ENCODE measurements at places on chromosomes 16 and 17.

GRCh38 chr17:44733753-44734152 lies 25.0 kb upstream of the ADAM11 start:
- DNase-seq, result no peak

DNA sequence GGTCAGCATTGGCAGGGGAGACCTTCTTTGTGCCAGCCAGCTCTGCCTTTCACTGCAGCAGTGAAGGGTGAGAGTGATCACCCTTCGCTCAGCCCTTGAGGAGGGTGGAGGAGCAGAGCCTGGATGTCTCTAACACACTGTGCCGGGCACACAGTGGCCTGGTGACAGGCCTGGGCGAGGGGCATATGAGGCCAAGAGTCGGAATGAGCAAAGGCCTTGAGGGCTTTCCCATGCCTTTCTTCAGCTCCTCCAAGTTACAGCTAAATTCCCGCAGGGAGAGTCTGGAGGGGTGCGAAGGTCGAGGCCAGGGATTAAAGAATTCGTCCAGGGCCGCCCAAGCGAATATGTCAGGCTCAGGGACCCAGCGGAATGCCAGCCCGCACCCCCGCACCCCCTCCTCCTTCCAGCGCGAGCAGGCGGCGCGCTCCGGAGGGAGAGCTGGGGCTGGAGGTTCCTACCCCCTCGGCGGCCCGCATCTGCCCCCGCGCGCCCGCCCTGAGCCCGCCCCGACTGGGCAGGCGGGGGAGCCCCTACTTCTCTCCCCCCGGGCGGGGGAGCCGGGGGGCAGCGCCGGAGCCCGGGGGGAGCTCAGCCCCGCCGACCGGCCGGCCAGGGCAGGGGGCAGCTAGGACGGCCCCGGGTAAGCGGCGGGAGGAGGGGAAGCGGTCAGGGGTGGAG lies at the start of gene RASL10B:
TSS of gene RASL10B (plus strand) at position 401 of the 678 bp plus-strand sequence. CDS start 3,546 bp downstream, outside the sequence.
- no peak for DNase-seq

GRCh38 chr16:4641895-4642294 lies 17.3 kb downstream of the MGRN1 start:
- no peak for DNase-seq

DNA sequence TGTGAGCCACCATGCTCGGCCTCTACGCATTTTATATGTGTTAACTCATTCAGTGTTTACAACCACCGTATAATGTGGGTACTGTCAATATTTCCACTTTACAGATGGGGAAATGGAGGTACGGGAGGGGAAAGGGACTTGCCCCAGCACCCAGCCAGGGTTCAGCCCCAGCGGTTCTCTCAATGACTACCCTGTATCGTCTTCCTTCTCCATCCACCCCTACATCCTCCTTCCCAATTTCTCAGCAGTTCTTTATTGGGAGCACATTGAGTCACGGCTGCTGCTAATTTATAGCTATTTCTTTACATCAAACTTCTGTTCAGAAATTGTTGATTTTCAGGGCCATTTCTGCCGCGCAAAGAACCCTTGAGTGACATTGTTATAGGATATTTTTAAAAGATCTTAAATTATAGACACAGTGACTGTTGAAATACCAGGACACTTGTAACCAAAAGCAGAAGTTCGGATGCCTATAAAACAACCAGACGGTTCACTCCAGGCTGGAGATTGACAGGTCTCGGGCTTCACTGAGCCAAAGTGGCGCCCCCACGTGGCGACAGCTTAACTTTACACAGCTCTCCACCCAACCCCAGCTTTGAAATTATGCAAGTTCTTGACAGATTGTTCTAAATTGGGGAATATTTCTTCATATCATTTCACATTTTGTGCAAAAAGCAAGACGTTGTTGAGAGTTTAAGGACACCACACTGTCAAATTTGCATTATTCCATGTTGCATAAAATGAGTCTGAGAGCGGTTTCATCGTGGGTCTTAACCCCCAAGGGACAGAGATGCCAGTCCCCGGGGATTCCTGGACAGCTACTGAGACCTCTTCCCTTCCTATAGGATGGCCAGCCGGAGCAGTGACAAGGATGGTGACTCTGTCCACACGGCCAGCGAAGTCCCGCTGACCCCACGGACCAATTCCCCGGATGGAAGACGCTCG lies 11.8 kb downstream of the SYT17 start:
- DNase-seq, result no peak

- DNase-seq, result no peak
These were observed 478.9 kb upstream of the PSMD7 start for GRCh38 chr16:73817526-73818324.

GRCh38 chr17:67528751-67529436 lies 151.8 kb downstream of the PITPNC1 start:
- DNase-seq, result no peak

DNA sequence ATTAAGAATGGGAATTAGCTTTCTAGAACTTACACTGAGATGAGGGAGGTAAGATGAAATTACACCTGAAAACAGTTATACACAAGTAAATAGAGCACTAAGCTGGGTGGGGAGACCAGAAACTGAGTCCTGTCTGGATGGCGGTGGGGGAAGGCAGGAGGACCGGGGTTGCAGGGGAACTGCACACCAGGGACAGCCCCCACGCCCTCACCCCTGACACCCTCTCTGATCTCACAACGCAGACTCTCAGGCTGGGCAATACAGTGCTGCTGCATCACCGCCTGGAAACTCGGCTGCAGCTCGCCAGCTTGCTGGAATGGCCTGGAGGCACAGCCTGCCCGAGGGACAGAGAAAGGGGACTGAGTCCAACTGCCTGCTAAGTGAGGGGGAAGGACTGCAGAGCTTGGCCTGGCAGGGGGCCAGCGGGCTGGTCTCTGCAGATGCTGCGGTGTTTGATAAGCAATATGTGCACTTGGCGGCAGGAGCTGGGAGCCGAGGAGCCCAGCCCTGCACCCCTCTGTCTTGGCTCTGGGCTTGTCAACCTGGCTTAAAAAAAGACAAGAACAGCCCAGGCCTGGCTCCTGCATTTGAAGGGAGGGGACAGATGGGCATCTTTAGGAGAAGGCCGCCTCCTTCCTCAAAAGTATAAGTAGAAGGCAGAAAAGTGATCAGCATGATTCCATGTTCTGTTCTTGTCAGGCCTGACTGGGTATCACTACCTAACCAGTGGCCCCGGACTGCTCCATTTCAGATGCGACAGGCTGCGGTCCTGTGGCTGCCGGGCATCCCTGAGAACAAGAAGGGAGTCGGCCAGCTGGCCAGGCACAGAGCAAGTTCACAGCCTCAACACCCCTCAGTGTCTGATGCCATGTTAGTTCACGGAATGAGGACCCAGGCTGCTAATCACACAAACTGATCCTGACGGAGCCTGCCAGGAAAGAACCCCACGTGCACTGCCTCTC lies 30.2 kb downstream of the SPHK1 start:
- DNase-seq, result no peak

GRCh38 chr17:76075364-76076145 lies 974 bp downstream of the GALR2 start:
- DNase-seq, result no peak

- no peak for DNase-seq
These were observed 55.7 kb downstream of the OR1D5 start for GRCh38 chr17:3007651-3008121.

GRCh38 chr16:10321407-10322387 lies 64.2 kb upstream of the ATF7IP2 start:
- no peak for DNase-seq

DNA sequence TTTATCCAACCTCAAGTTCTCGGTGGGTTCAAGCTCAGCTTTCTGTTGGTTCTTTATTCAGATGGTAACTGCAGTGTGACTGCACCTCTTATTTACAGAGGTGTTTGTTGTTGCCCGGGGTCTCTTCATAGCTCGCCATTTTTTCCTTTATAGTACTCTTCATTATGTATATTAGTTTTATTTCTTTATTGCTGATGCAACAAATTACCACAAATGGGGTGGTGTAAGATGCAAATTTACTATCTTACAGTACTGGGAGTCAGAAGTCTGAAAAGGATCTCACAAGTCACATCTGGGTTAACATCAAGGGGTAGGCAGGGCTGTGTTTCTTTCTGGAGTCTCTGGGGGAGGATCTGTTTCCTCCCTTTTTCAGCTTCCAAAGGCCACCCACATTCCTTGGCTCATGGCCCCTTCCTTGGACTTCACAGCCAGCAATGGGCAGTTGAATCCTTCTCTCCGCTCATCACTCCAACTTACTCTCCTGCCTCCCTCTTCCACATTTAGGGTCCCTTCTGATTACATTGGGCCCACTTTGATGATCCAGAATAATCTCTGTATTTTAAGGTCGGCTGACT lies 241.2 kb downstream of the HAPSTR1 start:
- no peak for DNase-seq

DNA sequence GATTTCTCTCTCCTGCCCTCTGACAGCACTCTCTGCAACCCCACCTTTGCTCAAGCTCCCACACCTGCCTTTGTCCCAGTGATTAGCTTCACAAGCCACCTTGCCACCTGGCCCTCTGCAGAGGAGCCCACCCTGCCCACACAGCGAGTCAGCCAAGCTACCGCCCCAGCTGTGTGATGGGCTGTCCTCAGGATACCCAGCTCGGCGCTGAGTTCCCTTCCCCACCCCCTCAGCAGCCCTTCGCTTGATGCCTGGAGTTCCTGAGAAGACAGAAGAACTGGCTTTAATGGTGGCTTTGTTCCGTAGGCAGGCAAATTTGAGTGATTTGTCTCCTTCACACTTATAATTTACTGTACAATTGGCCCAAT lies 266.4 kb downstream of the CBLN1 start:
- DNase-seq, result no peak

- no peak for DNase-seq
These were observed 104.6 kb downstream of the SEC14L1 start for GRCh38 chr17:77245162-77245926.

GRCh38 chr16:49810831-49811230 lies 45.1 kb downstream of the ZNF423 start:
- DNase-seq, result no peak

- no peak for DNase-seq
These were observed 5.5 kb downstream of the PCGF2 start for GRCh38 chr17:38742411-38743308.

DNA sequence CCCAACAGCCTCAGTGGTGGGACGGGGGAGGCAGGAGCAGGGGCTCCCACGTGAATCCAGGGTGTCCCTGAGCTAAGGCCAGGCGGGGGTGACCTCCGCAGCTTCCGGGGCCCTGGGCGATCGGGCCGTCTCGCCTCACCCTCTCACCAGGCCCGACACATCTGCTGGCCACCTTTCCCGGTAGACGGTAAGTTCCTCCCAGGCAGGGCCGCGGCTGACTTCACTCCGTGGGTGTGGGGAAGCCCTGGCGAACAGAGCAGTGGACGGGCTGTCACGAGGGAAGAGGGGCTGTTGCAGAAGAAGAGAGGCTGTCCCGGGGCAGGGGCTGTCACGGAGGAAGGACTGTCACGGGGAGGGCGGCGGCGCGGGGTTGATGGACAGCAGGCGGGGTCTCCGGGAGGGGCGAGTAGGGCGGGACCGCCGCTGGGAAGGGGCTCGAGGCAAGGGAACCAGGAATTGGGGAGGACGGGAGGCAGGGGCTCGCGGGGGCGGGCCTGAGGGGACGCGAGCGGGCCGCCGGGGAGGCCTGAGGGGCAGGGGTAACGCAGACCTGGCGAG lies 498 bp downstream of the PKMYT1 start:
- no peak for DNase-seq

- no peak for DNase-seq
These were observed 74.7 kb downstream of the BMERB1 start for GRCh38 chr16:15509051-15509592.

GRCh38 chr16:369275-369865 lies 968 bp downstream of the MRPL28 start:
- DNase-seq, result no peak

- DNase-seq, result no peak
These were observed at the start of gene CYGB for GRCh38 chr17:76537578-76538280. Gene CYGB, minus strand, starts transcription at chr17:76537709. Its CDS starts 167 bp downstream, at chr17:76537542.

GRCh38 chr16:53207810-53208752 lies 153.3 kb downstream of the CHD9 start:
- DNase-seq, result no peak

DNA sequence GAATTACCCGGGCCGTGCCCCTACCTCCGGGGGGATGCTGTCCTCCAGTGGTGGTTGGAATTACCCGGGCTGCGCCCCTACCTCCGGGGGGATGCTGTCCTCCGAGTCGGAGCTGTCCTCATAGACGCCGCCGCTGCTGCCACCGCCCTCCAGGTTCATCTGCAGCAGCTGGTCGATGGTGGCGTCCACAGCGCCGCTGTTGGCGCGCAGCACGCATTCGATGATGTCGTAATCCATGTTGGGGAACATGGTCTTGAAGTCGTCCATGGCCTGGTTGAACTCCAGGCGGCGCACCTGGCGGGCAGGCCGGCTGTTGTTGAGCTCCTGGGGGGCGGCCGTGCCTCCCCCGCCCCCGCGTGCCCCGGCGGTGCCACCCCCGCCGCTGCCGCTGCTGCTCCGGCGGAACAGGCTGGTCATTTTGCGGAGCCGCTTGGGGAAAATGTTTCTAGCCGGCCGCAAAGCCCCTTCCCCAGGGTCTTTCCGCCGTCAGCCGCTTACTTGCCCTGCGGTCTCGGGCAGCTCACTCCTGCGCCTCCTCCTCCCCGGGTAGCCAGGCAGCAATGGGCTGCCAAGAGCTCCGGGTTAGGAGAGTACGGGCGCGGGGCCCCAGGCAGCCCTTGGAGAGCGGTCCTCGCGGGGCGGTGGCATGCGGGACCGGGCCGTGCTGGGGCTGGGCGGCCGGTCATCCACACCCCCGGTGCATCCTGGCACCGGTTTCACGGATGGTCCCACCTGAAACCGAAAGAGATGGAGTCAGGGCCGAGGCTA lies 35.5 kb upstream of the MRPS23 start:
- no peak for DNase-seq

DNA sequence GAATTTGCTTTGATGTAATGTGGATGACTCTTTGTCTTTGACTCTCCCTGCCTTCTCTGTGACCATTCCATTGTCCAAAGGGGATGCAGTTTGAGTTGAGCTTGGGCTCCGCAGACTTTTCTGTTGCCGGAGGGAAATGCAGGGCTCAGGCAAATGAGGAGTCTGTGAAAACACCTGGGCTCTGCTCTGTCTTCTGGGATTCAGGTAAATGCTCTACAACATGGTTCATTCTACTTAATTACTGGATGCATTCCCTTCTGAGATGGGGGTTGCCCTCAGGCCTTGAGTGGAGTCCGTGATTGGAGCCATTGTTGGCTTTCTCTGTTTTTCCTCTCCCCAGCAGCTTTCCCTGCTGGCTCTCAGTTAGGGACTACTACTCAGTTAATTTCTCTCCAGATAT lies 26.4 kb upstream of the SPNS2 start:
- DNase-seq, result no peak

DNA sequence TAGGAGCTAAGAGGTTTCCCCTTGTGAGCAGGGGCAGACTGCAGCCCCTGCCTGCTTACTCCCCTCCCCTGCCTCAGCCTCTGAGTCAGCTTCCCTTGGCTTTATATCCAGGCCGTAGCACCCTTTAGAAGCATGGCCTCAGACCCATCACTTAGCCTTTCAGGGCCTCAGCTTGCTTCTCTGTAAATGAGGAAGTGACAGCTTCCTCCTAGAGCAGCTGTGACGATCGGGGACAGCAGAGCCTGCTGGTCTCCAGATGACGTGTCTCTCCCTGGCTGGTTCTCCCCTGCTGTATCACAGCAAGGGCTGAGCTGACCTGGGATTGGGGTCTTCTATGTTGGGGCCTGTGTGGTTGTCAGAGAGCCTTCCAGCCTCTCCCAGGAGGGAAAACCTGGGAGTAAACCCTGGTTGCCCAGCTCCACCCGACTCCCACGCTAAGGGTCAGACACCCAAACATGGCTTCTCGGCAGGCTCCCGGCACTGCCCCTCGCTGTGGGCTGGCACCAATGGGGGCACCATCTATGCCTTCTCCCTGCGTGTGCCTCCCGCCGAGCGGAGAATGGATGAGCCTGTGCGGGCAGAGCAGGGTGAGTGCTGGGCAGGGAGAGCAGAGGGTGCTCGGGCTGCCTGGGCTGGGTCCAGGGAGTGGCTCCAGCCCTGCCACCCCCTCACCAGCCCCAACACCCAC lies 16.3 kb upstream of the MYO15B start:
- no peak for DNase-seq
